ENCODE measurements at places on chromosomes 5 and 9. TPM values are rescaled to one million over a fixed set of nuclear protein-coding genes. Genes with fewer than 3 reads are reported as not detected.

Gene SPINK13
- total RNA-seq = not detected

Gene SLC25A2
- 0.56 TPM for total RNA-seq

Gene HK3
- total RNA-seq = 0.32 TPM

Gene UAP1L1
- total RNA-seq = 15.1 TPM

Gene SCGB3A2
- not detected for total RNA-seq

Gene MXD3
- 32.5 TPM for total RNA-seq

Gene GABBR2
- not detected for total RNA-seq

Gene ARHGEF39
- total RNA-seq = 7.8 TPM

Gene GPR151
- total RNA-seq = not detected

Gene MUSK
- not detected for total RNA-seq

Gene CTXN3
- total RNA-seq = not detected

Gene KIF4B
- 0.07 TPM for total RNA-seq

Gene FAM169A
- total RNA-seq = 6.0 TPM

Gene WDR31
- 2.0 TPM for total RNA-seq

Gene JAK2
- 62.9 TPM for total RNA-seq

Gene ENTPD2
- not detected for total RNA-seq

Gene DEPDC1B
- total RNA-seq = 28.9 TPM

Gene MYMK
- not detected for total RNA-seq
